ENCODE measurements at places on chromosomes 6 and 20. TPM values are rescaled to one million over a fixed set of nuclear protein-coding genes. Genes with fewer than 3 reads are reported as not detected.

The FOXO3 gene
- 49.9 TPM for polyA plus RNA-seq

The RAMACL gene
- polyA plus RNA-seq = 2.5 TPM

The ELOVL2 gene
- polyA plus RNA-seq = 7.2 TPM

The FYN gene
- polyA plus RNA-seq = 164 TPM

The ROS1 gene
- 0.10 TPM for polyA plus RNA-seq

The RGS17 gene
- polyA plus RNA-seq = 3.6 TPM

The RAD21L1 gene
- polyA plus RNA-seq = not detected

The LINC00237 gene
- polyA plus RNA-seq = not detected

The GTSF1L gene
- not detected for polyA plus RNA-seq

The POPDC3 gene
- 0.33 TPM for polyA plus RNA-seq

The PRPH2 gene
- polyA plus RNA-seq = 1.8 TPM

The CRISP2 gene
- polyA plus RNA-seq = 0.16 TPM

The CFB gene
- 6.5 TPM for polyA plus RNA-seq

The SLC35D3 gene
- polyA plus RNA-seq = 0.06 TPM

The ANGPT4 gene
- 0.17 TPM for polyA plus RNA-seq

The HTR1E gene
- 0.96 TPM for polyA plus RNA-seq

Data from left renal cortex interstitium (tissue), 4 donors.